ENCODE measurements at places on chromosomes 11 and 22. TPM values are rescaled to one million over a fixed set of nuclear protein-coding genes. Genes with fewer than 3 reads are reported as not detected.

The TRIM48 gene
- total RNA-seq: not detected

The DYNC2H1 gene
- 5.3 TPM for total RNA-seq

The YPEL1 gene
- 0.31 TPM for total RNA-seq

The PYGM gene
- 0.13 TPM for total RNA-seq

The GRM5 gene
- not detected for total RNA-seq

The GTSE1 gene
- total RNA-seq: 31.7 TPM

The OR4D11 gene
- not detected for total RNA-seq

The PKP3 gene
- 41.0 TPM for total RNA-seq

The MYBPC3 gene
- not detected for total RNA-seq

The APOA4 gene
- total RNA-seq: not detected

The INPP5J gene
- 0.44 TPM for total RNA-seq

The MN1 gene
- total RNA-seq: 3.1 TPM

The CDC45 gene
- 24.1 TPM for total RNA-seq

The IFITM5 gene
- not detected for total RNA-seq

The IGHMBP2 gene
- 16.8 TPM for total RNA-seq

The ARHGAP8 gene
- 1.6 TPM for total RNA-seq

The RFPL1 gene
- total RNA-seq: not detected

The RFPL3 gene
- total RNA-seq: not detected

The MS4A12 gene
- total RNA-seq: not detected

The HPX gene
- total RNA-seq: 0.27 TPM

The DEFB131B gene
- total RNA-seq: not detected

The TMEM258 gene
- 234 TPM for total RNA-seq

The TRIM29 gene
- total RNA-seq: 19.4 TPM

The OR8G5 gene
- total RNA-seq: not detected

The TTC17 gene
- total RNA-seq: 28.3 TPM

The PATE4 gene
- total RNA-seq: not detected

The PHLDA2 gene
- total RNA-seq: 113 TPM

The CD3E gene
- total RNA-seq: not detected

The TEX12 gene
- total RNA-seq: not detected

The OR4C45 gene
- not detected for total RNA-seq

The APOL1 gene
- 18.1 TPM for total RNA-seq

The B3GAT3 gene
- 54.6 TPM for total RNA-seq

The OR52A1 gene
- total RNA-seq: not detected

The MFRP gene
- total RNA-seq: not detected

The PRRG4 gene
- 1.8 TPM for total RNA-seq

The COX8A gene
- 701 TPM for total RNA-seq

The PRG3 gene
- not detected for total RNA-seq

The CSKMT gene
- 16.3 TPM for total RNA-seq

The MS4A3 gene
- not detected for total RNA-seq

The CALCA gene
- not detected for total RNA-seq

The C11orf52 gene
- 0.18 TPM for total RNA-seq

The SCYL1 gene
- total RNA-seq: 47.1 TPM

The OR10D3 gene
- total RNA-seq: not detected

The GGTLC3 gene
- total RNA-seq: not detected

The MIOX gene
- total RNA-seq: 0.11 TPM

The SYT7 gene
- 1.2 TPM for total RNA-seq

The PCF11 gene
- total RNA-seq: 27.1 TPM

The GRAMD1B gene
- total RNA-seq: 22.3 TPM

Data from A549 treated with Mapracorat at 1 μM for 4 hours (cell line).